ENCODE measurements at places on chromosomes 6 and 20.

DNA sequence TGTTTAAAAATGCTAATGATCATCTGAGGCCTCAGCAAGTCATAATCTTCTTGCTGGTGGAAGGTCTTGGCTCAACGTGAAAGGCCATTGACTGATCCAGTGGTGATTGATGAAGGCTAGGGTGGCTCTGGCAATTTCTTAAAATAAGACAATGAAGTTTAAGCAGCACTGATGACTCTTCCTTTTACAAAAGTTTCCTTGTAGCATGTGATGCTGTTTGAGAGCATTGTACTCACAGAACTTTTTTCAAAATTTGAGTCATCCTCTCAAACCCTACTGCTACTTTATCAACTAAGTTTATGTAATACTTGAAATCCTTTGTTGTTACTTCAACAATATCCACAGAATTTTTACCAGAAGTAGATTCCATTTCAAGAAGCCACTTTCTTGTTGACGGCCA lies 382.3 kb downstream of the ESR1 start:
- no peak for DNase-seq

DNA sequence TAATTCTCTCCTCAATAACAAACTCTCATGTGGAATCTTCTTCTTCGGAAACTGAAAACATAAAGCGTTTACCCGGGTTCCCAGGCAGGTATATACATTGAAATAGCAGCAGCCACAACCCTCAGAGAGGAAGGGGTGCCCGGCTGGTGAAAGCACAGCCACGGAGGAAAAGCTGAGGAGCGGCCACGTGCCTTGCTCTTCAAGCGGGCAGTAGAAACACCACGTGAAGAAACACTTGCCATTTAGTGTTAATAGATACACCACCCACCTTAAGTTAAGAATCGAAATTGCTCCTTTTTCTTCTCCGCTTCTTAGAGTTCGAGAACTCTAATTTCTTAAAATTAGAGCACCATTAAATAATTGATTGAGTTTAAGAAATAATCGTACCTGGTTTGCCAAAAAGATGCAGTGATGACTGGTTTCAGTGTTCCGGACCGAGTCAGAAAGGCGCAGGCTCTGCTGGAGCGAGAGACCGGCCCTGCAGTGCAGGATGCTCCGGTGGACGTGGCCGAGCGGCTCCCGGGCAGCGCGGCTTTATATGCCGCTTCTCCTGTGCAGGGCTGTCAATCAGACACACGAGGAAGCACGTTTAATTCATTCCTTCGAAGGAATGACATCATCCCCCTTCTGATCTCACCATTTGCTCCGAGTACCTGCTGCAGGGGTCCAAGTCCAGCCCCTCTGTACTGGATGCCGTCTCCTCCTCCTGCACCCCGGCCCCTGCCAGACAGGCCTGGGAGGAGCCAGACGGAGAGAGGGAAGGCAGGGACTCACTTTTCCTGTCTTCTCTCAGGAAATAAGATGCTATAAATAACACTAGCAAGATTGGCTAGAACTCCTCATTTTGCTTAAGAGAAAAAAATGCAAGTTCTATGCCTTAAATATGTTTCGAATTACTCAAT lies at the start of gene THBS2:
TSS of gene THBS2 (minus strand) at position 510 of the 902 bp plus-strand sequence. CDS start 3,062 bp downstream, outside the sequence.
- peak; percentile 86 for DNase-seq

- DNase-seq: no peak
Observed at GRCh38 chr20:24370249-24370648, 99.2 kb upstream of the SYNDIG1 start.

GRCh38 chr6:24606200-24606930 lies 39.6 kb downstream of the KIAA0319 start:
- no peak for DNase-seq

GRCh38 chr6:161373905-161374451 lies 100.1 kb upstream of the AGPAT4 start:
- DNase-seq: peak; percentile 87

GRCh38 chr20:36544134-36545018 lies 3.1 kb downstream of the MYL9 start:
- DNase-seq: no peak

- no peak for DNase-seq
Observed at GRCh38 chr6:129368970-129369369, 341.0 kb downstream of the ARHGAP18 start.

- DNase-seq: no peak
Observed at GRCh38 chr6:53761036-53761435, 33.8 kb upstream of the LRRC1 start.

GRCh38 chr20:61951695-61952533 lies 113.8 kb downstream of the TAF4 start:
- peak; percentile 37 for DNase-seq

GRCh38 chr6:3009930-3010329 lies 10.2 kb downstream of the NQO2 start:
- no peak for DNase-seq
